ENCODE measurements at places on chromosomes 1 and 21.

DNA sequence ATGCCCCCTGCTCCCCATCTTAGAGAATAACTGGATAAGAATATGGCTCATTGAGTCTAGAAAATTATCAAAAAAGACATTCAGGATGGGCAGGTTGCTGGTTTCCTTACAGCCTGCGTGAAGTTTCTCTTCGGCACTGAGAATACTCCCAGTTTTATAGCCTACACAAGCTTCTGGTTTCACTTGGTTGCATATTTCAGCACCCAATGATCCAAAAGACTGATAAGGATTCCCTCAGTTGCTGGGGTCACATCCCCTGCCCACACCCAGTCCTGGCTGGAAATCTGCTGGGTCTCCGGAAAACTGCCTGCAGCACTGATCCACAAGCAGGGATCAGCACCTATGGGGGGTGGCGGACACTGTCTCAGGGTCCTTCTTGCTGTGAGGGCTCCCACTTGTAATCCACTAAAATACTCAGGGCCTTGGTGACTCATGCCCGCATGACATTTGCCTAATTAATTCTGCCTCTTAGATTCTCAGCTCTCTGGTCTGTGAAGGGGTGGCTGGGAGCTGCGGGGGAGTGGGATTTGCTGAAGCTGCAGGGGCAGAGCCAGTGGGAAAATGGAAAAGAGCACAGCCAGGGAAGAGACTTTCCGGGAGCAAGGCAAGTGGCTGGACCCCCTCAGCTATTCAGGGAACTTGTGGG, 142.5 kb downstream of the ZNF648 start:
- ATAC-seq, result no peak

DNA sequence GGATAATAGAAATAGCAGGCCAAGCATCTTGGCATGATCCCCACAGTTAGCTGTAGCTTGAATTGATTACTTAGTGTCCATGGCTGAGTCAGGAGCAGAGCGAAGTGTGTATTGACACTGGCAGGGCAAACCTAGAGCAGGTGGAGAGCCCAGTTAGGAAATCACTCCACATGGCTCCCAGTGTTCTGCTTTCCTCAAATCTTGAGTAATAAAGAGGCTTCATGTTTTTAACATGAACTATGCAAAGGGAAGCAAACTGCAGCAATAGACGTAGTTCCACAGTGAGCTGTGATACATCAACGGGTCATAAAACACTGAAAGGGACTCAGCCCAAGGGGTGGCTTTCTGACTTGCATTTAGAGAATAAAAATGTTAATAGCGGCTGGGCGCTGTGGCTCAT, 28.9 kb downstream of the RHEX start:
- no peak for ATAC-seq

DNA sequence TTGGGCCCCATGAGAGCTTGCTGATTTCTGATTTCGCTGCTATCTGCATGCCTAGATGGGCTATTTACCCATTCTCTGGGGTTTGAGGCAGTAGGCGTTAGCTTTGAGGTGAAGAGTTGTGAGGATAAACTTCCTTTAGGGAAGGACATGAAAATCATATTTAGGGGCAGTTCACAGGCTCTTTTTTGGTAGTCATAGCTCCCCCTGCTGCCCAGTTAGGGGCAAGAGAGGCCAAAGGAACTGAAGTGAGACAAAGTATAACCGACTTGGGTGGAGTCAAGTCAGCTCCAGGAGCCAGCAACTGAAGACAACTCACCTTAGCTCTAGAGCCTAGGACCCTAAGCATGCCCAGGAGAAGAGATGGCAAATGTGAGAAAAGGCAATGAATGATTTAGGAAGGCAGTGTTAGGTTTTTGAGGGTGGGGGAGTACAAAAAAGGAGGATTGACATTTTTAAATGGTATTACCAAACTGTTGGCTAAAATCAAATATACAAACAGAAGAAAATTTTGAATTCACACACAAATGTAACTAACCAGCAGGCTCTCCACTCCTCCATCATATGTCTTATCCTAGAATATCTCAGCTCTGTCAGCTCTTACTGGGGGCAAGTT, 625.2 kb downstream of the LMO4 start:
- peak; percentile 74 for ATAC-seq

- no peak for ATAC-seq
These were observed 27.6 kb downstream of the NMNAT2 start for GRCh38 chr1:183390561-183390960.

GRCh38 chr21:25103500-25104207, 503.6 kb downstream of the MRPL39 start:
- ATAC-seq, result no peak

- no peak for ATAC-seq
These were observed 2.7 kb upstream of the CD58 start for GRCh38 chr1:116573431-116574095.

DNA sequence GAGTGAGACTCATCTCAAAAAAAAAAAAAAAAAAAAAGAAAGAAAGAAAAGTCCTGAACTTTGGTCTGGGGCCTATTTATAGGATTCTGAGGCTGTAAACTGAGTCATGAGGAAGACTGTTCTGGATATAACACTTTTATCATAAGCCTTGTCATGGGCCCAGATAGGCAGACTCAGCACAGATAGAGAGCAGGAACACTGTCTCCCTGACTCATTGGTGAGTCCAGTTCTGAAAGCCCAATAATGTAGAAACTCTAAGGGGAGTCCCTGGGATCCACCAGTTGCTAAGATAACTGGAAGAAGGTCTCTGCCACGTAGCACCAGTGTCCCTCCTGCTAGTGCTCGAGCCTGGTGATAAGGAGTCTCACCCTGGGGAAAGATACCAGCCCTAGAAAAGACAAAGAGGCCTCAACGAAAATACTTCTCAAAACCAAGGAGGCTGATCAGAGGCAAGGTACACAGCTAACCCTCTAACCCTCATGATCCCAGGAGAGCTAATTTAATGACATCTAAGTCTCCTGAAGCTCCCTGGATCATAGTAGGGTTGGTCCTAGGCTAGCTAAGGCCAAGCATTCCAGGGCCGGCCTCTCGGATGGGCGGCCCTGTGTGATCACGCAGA, 43.5 kb downstream of the LPAR3 start:
- no peak for ATAC-seq

Measured in gastroesophageal sphincter (tissue), 4 donors.